Naive thymus-derived CD8-positive, alpha-beta T cell (primary cell): ENCODE measurements at places on chromosomes 16 and 17.

DNA sequence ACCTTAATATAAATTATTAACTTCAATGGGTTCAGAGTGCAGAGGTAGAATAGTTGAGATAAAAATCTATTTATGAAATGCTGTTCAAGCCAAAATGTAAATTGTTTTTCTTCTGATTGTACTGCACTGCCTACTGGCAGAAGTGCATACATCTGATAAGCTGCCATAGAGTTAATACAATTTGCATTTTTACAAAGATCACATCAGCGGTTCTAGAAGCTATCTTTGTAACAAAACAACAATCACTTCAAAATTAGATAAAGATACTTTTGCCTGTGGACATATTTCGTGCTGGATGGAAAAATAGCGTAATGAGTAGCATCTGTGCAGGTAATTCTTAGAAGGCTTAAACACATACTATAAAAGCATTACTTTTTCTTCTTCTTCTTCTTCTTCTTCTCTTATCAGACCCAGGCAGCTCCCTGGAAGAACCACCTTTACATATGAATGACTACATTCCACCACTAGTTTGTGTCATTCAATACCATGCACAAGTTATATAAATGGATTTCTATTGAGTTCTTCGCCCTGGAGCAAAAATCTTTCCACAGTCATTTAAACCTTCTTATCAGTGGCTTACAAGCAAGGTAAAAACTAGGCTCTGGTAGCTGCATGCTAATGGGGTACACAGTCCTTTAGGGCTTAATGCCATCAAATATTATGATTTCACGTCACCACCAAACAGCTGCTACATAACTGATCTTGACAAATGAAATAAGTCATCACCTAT, 47.0 kb downstream of the SYNRG start:
- H3K4me3 ChIP-seq = no peak overlapping the region
- H3K36me3 ChIP-seq = peaks cover 29% of the 10 kb centered on the region
- H3K27me3 ChIP-seq = no peaks in the 10 kb centered on the region
- peaks cover 9% of the 10 kb centered on the region for H3K4me1 ChIP-seq
- no peak for DNase-seq
- H3K27ac ChIP-seq = peak overlapping the region; percentile 55

GRCh38 chr17:60167065-60167741, 17.4 kb downstream of the CA4 start:
- DNase-seq = no peak
- H3K27ac ChIP-seq = no peak overlapping the region
- no peak overlapping the region for H3K4me3 ChIP-seq

DNA sequence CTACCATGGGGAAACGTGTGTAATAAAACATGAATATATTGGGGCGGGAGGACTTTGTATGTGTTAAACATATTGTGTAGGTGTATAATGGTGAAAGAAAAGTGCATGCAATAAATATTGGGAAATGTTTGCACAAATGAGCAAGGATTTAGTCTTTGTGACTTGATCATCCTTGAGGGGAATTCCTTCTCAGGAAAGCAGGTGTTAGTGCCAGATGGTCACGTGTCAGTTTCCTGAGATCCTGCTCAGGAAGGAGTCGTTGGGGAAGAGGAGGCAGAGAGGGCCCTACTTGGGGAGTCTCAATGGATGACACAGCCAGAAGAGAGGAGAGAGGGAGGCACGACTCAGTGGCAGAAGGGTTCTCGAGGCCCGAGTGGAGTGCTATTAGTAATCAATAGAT, 53.2 kb downstream of the MSI2 start:
- H3K27ac ChIP-seq = no peak overlapping the region
- no peak for DNase-seq
- H3K36me3 ChIP-seq = peaks cover 45% of the 10 kb centered on the region
- H3K4me3 ChIP-seq = no peak overlapping the region
- no peaks in the 10 kb centered on the region for H3K27me3 ChIP-seq

DNA sequence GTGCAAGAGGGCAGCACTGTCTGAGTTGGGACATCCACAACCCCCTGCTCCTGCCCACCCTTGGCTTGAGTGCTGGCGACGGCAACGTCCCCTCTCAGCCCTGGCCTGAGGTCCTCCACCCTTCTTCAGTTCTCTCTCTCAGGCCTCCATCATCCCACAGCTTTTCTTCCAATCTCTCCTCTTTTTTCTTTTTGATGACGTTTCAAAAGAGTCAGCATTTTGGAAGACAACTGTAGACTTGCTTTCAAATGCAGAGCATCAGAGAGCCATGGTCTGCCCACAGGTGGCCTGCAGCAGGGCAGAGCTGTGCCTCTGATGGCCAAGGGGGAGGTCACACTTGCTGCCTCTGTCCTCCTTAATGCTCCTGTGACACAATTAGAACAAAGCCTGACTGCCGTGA, 775.4 kb downstream of the KCNJ18 start:
- no peak overlapping the region for H3K4me3 ChIP-seq
- no peak for DNase-seq
- no peaks in the 10 kb centered on the region for H3K27me3 ChIP-seq
- H3K36me3 ChIP-seq = no peaks in the 10 kb centered on the region
- no peaks in the 10 kb centered on the region for H3K4me1 ChIP-seq

- peaks cover 29% of the 10 kb centered on the region for H3K4me1 ChIP-seq
- H3K27ac ChIP-seq = peak within 1 kb of the TSS; percentile 91
- no peaks in the 10 kb centered on the region for H3K36me3 ChIP-seq
- H3K4me3 ChIP-seq = peak within 1 kb of the TSS; percentile 96
These were observed at the start of gene ORAI3 for GRCh38 chr16:30948667-30949649. Gene ORAI3 (plus strand): TSS chr16:30949068. CDS start chr16:30949290, 222 bp downstream.

DNA sequence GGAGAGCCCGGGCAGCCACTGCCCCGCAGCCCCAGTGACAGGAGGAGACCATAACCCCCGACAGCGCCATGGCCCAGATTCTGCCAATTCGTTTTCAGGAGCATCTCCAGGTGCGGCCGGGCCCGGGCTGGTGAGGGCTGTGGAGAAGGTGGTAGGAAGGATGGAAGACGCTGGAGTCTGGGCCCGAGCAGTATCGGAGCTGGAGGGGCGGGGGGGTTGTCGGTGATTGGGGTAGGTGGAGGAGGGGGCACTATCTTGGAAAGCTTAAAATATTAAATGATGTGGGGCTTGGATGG, 317 bp downstream of the CLTC start:
- H3K36me3 ChIP-seq = peaks cover 2% of the 10 kb centered on the region
- peak overlapping the region; percentile 88 for H3K4me3 ChIP-seq
- no peaks in the 10 kb centered on the region for H3K27me3 ChIP-seq

DNA sequence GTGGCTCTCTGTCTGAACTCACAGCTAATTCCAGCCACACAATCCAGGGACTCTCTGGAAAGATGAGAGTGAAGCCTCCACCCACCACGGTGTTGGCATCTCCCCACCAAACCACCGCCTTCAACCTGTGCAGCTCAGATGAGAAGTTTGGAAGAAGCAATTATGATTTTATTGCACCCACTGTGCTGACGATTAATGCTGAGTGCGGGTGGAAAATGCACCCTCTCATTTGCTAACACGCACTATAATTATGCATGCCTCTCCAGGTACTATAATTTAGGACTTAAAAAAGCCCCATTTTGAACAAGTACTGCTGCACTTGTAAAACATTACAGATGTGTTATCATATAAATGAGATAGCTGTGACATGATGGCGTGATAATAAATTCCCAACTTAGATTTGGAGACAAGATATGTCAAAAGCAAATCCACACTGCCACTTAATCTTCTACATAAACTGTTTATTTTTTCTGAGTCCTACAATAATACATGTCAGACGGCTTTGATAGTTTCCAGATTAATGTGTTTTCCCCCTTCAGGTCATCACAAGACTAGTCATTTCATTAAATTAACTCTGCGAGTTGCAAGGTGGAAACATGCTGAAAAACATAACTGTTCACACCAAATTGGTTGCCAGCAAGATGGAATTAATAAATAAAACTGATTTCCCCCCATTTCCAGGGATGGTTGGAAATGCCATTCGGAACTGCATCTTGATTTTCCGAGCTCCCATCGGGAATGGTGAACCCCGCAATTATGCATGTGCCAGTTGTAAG, 466.5 kb upstream of the MAF start:
- no peaks in the 10 kb centered on the region for H3K36me3 ChIP-seq
- no peak for DNase-seq
- no peak overlapping the region for H3K4me3 ChIP-seq
- H3K4me1 ChIP-seq = no peaks in the 10 kb centered on the region
- no peak overlapping the region for H3K27ac ChIP-seq
- H3K27me3 ChIP-seq = no peaks in the 10 kb centered on the region

DNA sequence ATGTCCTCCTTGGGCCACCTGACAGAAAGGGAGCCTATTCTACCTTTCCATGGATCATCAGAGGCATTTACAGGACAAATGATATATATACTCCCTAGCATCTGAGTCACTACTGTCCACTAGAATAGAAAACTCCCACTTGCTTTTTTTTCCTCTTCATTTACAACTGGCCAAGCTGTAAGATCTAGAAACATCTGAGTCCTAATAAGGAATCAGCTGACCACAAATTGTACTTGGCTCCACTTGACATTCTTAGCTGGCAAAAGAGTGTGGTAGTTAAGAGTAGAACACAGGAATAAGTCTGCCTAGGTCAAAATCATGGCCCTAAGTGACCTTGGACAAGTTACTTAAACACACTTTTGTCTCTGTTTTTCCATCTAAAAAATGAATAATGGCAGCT, 5.2 kb downstream of the RUSF1 start:
- H3K36me3 ChIP-seq = peaks cover 39% of the 10 kb centered on the region
- H3K4me1 ChIP-seq = peaks cover 20% of the 10 kb centered on the region
- peak overlapping the region; percentile 32 for H3K27ac ChIP-seq
- DNase-seq = no peak

- H3K27me3 ChIP-seq = peaks cover 3% of the 10 kb centered on the region
- no peak overlapping the region for H3K27ac ChIP-seq
- no peaks in the 10 kb centered on the region for H3K4me1 ChIP-seq
- H3K4me3 ChIP-seq = no peak overlapping the region
These were observed 285.1 kb downstream of the HS3ST3A1 start for GRCh38 chr17:13316657-13317056.
